Left renal pelvis (tissue), 4 donors: ENCODE measurements at places on chromosomes 1 and 21.

- DNase-seq, result no peak
Observed at GRCh38 chr1:168391851-168392681, 111.4 kb downstream of the TBX19 start.

DNA sequence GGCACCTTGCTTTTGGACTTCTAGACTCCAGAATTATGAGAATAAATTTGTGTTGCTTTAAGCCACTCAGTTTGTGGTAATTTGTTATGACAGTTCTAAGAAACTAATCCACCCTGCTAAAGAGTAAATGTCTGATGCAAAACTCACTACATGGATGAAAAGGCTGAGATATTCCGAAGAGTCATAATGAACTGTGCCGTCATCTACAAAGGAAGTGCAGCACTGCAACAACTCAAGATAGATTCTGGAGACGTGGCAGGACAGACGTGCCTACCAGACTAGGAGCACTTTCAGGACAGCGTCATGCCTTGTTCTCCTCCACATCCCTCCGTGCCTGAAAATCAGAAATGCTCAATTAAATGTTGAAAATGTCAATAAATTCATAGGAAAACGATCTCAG lies 24.4 kb upstream of the IRF2BP2 start:
- DNase-seq, result no peak

- no peak for DNase-seq
Observed at GRCh38 chr1:214102907-214103306, 115.1 kb downstream of the PROX1 start.

GRCh38 chr1:1240348-1240732 lies 6.2 kb downstream of the C1QTNF12 start:
- DNase-seq, result no peak

DNA sequence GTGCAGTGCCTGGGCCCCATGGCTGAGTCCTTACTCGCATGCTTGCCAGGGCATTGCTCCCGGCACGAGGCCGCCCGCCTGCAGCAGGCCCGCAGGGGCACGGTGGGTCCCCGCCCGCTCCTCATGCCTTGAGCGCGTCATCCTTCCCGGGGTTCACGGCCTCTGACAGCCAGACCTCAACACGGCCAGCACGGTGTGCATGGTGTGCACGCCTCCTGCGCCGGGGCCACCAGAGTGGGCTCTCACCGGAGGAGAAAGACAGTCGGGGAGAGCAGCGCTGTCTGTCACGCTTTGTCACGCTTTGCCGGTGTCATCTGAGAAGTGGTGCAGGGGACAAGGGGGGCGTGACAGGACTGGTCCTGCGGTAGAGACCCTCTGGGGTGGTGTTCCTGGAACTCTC lies 11.9 kb upstream of the COL18A1 start:
- DNase-seq, result no peak

DNA sequence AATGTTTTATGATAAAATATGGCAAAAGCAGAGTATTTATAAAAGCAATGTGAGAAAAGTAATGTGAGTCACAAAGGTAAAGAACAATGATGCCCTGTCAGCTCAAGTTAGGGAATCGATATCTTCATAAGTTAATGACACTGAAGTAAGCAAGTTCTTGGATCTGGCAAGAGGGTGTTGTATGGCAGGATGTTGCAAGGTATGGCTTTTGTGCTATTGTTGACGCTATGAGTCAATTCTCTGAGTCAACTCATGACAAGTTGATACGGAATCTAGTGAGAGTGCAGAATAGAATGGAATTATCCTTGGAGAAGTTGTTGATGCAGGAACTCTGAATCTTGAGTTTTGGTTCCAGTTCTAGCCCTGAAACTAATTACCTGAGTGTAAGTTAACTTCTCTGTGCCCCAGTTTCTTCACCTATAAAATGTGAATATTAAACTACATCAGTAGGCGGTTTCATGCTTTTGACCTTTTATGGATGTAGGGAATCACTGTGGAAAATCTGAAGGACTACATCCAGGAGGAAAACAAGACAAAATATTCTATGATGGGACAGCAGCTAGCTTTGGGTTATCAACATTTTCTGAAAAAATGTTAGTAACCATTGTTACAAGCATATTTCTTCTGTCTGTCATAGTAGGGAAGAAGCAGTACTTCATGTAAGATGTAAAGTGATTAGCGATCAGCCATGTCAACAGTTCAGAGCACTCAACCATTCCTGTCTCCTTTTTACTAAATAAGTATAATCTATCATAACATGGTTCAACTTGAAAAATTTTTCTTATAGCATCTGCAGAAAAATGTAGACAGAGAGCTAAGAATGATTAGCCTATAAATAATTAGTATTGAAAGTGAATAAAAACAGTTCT lies 96.9 kb downstream of the ATP6V1G3 start:
- no peak for DNase-seq

- DNase-seq, result peak; percentile 59
Observed at GRCh38 chr1:148263128-148263905, 111.2 kb upstream of the NBPF11 start.

- DNase-seq, result no peak
Observed at GRCh38 chr1:66769512-66770229, 17.4 kb downstream of the DYNLT5 start.

GRCh38 chr1:115179397-115180079 lies 90.2 kb upstream of the TSPAN2 start:
- no peak for DNase-seq

- no peak for DNase-seq
Observed at GRCh38 chr1:193318347-193318746, 131.9 kb upstream of the B3GALT2 start.

DNA sequence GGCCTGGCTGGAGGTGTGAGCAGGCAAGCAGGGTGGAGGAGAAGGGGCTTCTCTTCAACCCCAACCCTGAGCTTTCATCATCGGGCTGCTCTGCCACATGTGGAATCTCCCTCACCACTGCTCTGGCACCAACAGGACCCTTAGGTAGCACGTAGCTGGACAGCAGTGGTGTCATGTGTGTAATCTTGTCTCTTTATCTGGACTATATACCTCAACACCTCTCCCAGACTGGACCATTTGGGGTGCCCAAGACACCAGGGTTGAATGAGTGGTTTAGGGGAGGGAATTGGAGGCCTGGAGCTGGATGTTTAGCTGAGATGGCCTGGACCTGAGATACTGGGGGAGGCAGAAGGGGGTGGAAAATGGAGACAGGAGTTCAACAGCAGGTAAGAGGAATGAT lies 63.0 kb downstream of the UBE2T start:
- no peak for DNase-seq

DNA sequence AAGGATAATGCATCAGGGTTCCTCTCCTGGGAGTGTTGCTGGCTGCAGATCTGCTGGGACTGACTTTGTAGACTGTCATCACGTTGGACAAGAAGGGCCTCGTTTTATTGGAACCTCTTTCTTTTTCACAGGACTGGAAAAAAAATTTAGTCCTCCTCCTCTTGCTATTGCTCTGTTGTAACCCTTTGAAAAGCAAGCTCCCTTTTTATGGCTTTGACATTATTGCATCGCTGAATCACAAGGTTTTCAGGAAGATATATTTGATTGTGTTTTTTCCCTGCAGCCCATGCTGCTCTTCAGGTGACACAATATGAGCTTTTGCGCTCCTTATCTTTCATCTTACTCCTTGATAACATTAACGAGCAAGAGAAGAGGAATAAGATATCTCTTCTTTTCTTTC lies 290.9 kb downstream of the CAMTA1 start:
- DNase-seq, result no peak

DNA sequence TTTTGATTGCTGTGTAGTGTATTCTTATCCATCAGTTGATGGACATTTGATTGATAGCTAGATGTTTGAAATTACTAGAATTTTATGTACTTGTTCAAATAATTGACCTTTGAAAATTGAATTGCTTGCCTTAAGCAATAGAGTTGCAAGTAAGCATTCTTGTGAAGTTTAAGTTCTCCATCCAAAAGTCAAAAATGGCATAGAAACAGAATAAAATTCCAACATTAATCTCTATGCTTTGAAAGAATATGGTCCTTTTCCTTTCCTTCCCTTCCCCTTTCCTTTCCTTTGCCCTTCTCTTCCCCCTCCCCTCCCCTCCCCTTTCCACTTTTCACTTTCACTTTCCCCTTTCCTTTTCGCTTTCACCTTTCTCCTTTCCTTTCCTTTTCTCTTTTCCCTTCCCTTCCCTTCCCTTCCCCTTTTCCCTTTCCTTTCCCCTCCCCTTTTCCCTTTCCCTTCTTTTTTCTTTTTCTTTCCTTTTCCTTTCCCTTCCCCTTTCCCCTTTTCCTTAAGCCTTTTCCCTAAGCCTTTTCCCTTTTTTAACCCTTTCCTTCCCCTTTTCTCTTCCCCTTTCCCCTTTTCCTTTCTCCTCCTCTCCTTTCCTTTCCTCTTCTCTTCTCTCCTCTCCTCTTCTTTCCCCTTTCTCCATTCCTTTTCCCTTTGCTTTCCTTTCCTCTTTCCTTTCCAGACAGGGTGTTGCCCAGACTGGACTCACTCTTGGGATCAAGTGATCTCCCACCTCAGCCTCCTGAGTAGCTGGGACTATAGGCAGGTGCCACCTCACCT lies 67.4 kb downstream of the SASS6 start:
- DNase-seq, result no peak

DNA sequence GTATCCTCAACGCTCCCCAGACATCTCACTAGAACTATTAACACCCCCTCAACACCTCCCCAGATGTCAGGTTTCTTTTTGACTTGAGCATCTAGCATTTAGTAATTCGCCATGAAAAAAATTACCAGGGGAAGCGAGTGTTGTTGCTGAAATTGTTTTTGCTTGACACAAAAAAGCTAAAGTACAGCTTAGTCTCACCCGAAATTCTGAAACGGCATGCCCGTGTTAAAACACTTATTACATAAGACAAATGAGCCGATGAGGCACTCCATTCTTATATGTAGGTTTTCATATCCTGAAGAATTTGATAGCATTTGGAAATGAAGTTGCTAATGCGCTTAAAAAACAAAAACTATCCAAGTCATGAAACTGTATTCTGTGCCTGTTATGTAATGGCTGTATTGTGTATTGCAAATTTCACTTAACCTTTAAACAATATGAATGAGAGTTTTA lies 1.3 kb upstream of the NRIP1 start:
- no peak for DNase-seq

- DNase-seq, result no peak
Observed at GRCh38 chr21:42202321-42202720, 16.6 kb upstream of the ABCG1 start.

DNA sequence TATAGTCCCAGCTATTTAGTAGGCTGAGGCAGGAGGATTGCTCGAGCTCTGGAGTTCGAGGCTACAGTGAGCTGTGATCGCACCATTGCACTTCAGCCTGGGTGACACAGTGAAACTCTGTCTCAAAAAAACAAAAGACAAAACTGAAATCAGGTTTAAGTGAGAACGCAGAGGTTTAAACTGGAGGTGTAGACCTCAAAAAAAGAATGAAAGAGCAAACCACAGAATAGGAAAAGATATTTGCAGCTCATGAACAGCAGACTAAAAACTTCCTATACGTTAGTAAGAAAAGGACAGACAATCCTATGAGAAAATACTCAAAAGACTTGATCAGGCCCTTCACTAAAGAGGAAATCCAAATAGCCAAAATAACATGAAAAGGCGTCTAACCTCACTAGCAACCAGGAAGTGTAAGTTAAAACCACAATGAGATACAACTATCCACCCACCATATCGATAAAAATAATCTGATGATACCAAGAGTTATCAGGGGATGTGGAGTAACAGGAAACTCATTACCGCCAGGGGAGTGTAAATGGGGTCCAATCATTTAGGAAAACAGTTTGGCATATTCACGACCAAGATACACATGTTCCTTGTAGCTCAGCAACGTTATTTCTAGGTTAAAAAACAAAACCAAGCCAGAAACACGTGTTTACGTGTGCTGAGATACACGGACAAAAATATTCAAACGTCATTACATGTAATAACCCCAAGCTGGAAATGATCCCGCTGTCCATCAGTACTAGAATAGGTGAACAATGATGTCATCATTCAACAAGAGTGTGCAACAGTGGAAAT lies 9.8 kb downstream of the TNFRSF9 start:
- DNase-seq, result no peak

DNA sequence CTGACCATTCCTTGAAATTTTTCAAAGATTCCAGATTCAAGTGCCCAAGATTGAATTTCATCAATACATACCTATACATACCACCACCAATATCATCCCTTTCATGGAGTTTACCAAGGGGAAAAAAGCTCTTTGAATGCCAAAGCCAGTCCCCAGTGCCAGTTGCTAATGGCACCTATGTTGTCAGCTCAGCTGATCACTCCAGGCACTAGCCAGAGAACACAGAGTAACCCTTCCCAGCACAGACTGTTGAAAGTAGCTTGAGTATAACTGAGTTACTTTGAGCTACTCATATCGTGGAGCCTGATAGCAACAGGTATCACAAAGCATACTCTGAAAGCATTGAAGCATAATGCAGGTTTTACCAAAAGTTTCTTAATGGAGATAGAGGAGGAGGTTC lies 133.9 kb upstream of the NFIA start:
- no peak for DNase-seq

- DNase-seq, result no peak
Observed at GRCh38 chr21:29306920-29307319, 8.2 kb downstream of the BACH1 start.

DNA sequence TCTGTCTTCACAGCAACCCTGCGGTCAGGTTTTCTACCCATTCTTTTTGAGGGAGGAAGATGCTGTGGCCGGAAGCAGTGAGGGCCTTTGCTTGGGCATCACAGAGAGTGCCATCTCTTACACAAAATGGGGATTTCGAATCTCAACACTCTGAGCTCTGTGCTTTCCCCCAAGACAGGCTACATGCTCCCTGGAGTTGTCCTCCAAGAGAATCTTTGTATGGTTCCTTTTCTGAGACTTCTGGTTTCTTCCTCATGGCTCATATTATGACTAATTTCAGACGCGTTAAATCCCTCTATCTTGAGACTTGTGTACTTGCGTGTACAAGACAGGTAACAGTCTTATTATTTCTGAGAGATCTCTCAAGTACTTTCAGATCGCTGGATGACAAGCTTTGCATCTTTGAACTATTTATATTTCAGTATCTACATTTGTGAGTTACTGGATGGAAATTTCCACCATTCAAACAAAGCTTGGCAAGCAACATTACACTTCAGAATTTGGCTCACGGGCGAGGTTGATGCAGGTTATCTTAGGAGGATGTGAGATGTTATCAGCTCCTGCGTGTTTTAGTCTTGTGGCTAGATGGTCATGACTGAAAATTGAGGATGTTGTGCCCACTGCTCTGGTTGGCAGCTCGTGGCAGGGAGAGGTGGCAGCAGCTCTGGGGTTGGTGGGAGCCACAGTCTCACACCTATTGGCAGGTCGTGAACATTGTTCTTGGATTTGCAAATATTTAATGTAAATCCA lies 19.4 kb downstream of the ABCG1 start:
- no peak for DNase-seq

- DNase-seq, result no peak
Observed at GRCh38 chr1:172167796-172168596, 252.5 kb upstream of the C1orf105 start.

DNA sequence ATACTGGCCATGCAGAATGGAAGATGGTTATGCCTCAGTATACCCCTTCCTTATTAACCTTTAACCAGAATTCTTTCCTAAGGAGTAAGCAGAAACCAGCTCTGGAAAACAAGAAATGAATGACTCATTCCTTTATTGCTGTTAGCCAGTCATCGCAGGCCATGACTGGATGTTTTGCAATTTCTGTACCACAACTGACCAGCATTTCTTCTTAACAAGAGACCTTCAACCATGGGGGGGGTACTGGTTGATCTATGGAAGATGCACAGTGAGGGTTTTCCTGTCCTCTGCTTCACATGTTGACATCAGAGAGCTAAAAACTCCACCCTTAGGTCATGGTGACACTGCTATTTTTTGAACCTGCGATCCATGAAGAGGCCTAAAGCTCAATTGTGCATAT lies 28.0 kb upstream of the RNF2 start:
- DNase-seq, result no peak
